ENCODE measurements at places on chromosomes 1 and 21. TPM values are rescaled to one million over a fixed set of nuclear protein-coding genes. Genes with fewer than 3 reads are reported as not detected.

The C2CD2 gene
- 16.4 TPM for total RNA-seq

The FHAD1 gene
- not detected for total RNA-seq

The MCOLN2 gene
- 0.45 TPM for total RNA-seq

- no peak for ATAC-seq
Observed at GRCh38 chr1:172647110-172647564, 11.8 kb upstream of the FASLG start.

DNA sequence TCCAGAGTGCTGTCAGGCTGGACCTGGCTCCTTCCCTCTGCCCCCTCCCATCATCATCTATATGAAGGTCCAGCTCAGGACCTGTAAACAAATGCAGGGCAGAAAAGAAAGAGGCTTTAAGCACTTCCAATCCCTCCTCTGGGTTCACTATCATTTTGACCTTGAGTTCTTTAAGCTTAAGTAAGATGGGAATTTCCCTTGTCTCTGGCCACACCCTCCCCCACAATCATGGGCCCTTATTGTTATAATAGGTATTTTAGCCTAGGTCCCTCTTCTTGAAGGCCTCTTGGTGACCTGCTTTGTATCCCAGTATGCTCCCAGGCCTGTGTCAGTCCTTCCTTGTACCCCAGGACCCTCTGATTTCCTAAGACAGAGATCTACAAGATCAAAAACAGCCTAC, 45.1 kb upstream of the EPS15 start:
- ATAC-seq = no peak

DNA sequence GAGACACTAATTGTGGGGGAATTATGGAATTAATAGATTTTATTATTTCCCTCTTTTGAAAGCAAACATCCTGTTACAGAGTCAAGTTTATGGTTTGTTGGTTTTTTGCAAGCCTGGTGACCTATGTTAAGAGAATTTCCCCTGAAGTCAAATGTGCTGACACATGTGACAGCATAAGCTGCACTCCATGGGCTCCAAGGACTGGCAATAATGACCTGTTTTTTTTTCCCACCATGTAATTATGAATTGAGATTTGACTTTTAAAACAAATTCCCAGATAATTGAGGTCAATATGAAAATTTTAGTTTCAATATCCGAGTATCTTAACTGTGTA, 242.5 kb upstream of the SGIP1 start:
- no peak for ATAC-seq

DNA sequence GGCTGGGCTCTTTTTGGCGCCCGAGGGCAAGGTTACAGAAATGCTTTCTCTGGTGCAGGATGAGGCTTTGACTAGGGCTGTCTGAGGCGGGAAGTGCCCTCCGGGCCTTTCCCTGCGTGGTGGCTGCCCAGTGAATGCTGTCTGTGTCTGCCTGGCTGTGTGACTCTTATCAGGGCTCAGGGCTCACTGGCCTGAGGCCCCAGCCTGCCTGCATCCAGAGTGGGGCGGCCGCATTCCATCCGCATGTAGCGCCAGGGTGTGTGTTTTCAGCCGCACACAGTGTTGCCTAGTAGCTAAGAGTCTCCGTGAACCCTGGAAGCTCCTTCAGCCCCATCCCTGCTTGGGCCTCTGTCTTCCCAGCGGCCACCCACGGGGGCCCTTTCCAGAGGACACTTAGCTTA, 59.1 kb downstream of the FAAP20 start:
- ATAC-seq = peak; percentile 25

GRCh38 chr21:16842696-16843035, 670.2 kb upstream of the CXADR start:
- no peak for ATAC-seq

DNA sequence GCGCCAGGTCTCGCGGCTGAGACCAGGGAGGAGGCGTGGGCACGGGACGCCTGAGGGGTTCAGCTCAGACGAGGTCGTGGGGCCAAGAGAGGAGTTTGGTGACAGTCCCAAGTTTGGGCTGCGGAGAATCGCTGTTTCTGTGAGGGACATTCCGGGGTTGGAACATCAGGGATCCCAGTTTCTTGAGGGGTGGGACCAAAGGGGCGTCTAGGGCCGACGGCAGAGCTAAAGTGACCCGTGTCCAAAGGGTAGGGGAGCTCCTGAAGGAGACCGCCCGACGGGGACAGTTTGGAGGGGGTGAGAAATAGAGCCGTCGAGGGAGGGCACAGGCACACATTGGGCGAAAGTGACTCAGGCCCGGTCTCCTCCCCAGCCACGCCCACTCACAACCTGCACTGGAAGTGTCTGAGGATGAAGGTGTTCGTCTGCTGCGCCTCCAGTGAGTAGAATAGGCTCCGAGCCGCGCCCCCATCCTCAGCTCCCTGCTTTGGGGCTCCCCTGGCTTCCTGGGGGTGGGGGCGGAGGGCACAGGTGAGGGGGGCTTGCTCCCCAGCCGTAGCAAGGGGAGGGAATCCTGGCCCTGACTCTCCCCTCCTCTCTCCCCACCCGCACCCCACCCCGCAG, 7.0 kb downstream of the EFNA3 start:
- peak; percentile 31 for ATAC-seq

GRCh38 chr1:200674838-200675587, 5.3 kb upstream of the DDX59 start:
- no peak for ATAC-seq

Data from gastroesophageal sphincter (tissue), 4 donors.